Stimulated activated CD4-positive, alpha-beta T cell treated with anti-CD3 and anti-CD28 coated beads, TNF-alpha, amount 100 ng/mL, for 1 hour (primary cell): ENCODE measurements at places on chromosomes 2 and 18.

DNA sequence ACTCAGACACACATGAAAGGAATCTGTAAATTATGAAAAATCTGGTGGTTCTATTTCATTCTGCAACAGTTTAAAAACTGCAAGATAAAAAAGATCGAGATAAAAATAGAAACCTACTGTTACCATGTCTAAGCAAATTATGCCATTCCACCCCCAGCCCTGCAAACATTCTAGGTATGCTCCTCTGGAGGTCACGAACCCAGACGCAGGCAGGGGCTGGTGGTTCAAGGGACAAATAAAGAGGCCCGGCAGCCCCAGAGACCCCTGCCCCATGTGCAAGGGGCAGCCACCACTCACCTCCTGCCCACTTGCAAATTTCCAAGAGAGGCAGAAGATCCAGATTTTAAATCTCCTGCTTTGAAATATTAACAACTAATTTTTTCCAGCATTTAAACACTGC lies 210.5 kb downstream of the ANAPC1 start:
- no peak for DNase-seq

- no peak for DNase-seq
These were observed 418.7 kb downstream of the MEIS1 start for GRCh38 chr2:66853585-66853984.

GRCh38 chr2:37375741-37376288 lies 31.4 kb downstream of the QPCT start:
- DNase-seq: no peak

DNA sequence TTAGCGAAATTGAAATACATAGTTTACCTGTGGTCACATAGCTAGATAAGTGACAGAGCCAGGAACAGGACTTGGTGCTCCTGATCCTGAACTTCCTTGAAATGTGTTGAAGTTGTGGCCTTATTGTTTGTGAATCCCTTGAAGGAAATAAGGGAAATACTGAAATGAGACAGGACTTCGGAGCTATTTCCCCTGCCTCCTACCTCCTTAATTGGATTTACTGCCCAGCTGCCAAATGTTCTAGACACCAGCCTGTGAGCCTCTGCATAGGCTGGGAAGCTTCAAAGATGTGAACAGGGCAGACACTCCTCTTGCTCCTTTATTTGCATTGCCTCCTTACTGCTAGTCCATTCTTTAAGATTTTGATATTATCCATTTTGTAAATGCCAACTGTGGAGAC lies 135.2 kb downstream of the PRPF40A start:
- no peak for DNase-seq
